ENCODE measurements at places on chromosomes 2 and 18.

GRCh38 chr2:47272031-47272864, 117.1 kb upstream of the STPG4 start:
- DNase-seq: peak; percentile 51

DNA sequence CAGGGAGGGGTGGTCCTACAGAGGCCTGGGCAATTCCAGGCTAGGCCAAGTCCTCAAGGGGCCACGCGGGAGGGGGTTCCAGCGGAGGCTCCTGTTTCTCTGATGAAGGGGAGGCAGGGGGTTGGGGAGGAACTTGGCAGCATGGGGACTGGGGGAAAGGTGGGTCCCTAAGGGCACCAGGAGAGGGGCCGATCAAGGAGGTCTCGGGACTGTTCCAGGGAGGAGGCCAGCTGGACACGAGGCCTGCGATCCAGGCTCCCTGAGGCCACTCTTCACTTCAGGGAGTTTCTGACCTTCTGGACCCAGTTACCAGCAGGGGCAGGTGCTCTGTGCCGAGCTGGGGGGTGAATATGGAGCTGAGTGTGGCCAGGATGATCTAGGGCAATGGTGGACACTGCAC, 71.5 kb downstream of the ASB1 start:
- no peak for DNase-seq

DNA sequence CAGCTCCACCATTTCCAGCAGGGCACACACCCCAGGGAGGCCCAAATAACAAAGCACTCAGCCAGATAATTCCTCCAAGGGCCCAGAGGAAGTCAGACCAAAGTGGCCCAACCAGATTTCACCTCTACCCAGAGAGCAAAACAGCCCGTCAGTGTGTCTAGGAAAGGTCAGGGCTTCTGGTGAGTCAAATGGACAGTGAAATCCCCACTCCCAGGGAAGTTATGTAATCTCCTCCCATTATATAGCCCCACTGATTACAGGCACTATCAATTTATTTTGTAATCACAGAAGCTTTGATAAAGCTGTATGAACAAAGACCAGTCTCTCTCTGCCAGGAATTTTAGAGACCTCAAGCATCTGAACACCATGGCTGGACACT, 4.0 kb downstream of the B4GALT6 start:
- DNase-seq: no peak

DNA sequence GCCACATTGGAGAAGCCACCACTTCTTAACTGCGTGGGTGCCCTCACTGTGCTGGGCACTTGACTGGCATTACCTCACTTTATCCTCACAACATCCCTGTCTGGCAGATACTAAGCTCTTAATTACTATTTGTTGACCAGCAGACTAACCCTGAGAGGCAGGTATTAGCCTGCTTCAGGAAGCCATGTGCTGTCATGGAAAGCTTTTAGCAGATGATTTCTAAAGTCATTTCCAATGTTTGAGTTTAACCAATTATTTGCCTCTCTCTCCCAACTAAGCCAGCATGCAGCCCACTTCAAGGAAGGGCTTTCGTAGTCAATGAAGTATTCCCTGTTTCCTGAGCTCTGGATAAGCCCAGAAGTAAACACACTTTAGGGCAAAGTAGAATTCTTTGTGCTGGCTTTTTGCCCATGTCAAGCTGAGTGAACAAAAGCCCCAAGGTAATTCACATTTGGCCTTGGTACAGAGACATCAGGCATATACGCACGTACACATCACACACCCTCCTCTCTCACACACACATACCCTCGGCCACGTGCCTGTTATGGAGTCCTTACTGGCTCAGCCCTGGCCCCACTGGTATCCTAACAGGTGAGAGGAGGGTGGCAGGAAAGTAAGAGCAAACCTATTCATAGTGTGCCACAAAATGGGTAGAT, 108.6 kb downstream of the C1D start:
- no peak for DNase-seq

DNA sequence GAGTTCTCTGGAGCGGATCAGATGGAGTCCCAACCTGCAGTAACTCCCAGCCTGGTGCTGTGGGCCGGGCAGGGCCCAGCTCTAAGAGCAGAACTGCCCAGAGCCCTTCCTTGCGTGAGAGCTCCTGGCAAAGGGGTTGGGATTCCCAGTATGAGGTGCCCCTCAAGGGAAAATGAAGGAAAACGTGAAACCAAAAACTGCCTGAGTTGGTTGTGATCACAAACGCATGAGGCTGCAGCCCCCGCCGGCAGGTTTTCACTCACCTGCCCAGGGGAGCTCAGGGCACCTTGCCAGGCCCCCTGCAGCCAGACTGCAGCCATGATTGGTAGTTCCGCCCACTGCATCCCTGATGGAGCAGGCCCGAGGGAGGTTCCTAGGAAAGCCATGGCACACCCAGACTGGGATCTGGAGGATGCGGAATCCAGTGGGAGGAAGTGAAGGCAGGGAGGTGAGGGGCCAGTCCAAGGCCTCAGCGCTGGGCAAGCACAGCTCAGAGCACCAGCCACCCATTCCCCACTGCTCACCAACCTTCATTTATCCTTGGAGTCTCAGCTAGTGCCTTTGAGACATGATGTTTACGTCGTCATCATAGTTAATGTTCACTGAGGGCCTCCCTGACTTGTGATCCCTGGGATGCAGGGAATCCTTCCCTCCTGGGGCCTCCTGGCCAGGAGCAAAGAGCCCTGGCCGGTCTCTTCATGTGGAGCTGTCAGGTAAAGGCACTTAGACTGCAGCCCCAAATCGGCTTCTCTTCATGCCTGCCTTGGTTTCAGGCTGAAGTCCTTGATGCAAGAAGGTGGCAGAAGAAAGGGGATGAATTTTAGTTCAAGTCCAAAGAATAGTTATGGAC, 103.2 kb downstream of the INHBB start:
- DNase-seq: no peak

DNA sequence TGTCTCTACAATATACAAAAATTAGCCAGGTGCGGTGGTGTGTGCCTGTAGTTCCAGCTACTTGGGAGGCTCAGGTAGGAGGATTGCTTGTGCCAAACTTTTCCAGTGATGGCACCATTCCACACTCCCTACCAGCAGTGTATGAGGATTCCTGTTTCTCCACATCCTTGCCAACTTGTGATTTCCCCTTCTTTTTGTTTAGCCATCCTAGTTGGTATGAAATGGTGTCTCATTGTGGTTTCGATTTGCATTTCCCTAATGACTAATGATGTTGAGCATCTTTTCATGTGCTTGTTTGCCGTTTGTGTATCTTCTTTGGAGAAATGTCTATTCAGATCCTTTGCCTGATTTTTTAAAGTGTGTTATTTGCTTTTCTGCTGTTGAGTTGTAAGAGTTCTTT, 41.0 kb downstream of the EPB41L5 start:
- DNase-seq: peak; percentile 30

DNA sequence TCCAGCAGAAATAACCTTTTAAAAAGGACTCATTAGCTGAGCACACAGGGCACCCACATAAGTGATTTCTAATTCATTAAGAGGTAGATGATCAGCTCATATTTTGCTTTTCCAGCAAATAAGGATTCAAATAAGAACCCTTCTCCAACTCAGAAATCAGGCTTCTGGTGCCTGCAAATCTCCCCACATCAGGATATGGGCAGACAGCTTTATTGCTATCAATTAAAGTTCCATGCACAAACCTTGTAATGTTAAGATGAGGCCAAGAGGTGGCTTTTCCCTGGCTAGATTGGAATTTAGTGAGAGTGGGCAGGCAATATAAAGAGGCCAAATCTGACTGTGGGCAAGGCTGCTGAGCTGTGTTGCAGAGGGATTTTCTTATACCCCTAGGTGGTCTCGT, 193.6 kb downstream of the SH3RF3 start:
- DNase-seq: no peak

GRCh38 chr2:74821177-74822126, 12.5 kb upstream of the HK2 start:
- no peak for DNase-seq

DNA sequence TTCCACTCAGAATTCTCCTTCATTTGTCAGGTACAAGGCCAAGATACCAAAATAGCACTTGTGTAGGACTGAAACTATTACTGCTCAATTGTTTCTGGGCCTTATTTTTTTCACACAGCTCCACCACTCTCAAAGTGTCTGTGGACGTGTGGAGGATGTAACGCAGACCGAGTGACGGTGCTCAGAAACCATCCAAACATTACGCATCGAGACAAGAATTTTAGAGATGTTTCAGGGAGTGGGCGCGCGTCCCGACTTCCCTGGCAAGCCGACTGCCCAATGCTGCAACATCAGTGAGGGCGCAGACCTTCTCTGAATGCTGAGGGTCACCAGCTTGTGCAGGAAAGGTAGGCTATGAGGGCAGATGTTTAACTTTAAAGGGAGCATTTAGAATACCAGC, 108.4 kb downstream of the GATA6 start:
- DNase-seq: no peak

GRCh38 chr2:4515871-4516761, 812.7 kb downstream of the DCDC2C start:
- DNase-seq: no peak

- DNase-seq: no peak
Measured at GRCh38 chr2:88735133-88735532, 43.7 kb downstream of the RPIA start.

DNA sequence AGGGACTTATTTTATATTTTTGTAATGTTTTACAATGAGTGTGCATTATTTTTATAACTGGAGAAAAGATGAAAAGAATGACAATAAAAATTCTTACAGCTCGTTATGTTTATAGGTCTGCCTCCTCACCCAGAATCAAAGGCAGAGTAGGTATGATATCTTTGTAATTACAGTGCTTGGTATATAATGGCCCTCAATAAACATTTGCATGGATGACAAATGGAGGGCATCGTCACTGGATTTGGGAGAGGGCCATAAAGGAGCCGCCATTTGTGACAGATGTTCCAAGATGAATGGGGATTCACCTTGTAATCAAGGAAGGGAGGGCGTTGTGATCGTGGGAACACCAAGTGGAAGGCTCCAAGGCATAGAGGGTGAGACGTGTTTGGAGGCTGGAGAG, 22.6 kb upstream of the GIGYF2 start:
- DNase-seq: no peak

- DNase-seq: no peak
Measured at GRCh38 chr2:43230351-43230885, 4.0 kb upstream of the ZFP36L2 start.

DNA sequence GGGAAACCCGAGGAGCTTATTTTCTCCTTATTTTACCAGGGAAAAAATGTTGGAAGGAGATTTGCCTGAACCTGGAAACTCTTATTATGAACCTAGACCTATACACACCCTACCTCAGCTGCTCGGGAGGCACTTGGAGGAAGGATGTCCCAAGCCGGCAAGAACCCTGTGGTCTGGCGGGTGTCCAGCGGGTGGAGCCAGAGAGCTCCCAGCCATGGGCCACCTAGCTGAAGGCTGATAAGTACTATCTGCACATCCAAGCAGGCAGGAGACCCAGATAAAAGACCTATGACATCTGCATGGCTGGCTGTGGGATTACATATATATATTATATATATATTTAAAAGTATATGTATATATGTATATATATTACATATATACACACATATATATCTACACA, 1.1 kb upstream of the SLC14A1 start:
- peak; percentile 73 for DNase-seq

DNA sequence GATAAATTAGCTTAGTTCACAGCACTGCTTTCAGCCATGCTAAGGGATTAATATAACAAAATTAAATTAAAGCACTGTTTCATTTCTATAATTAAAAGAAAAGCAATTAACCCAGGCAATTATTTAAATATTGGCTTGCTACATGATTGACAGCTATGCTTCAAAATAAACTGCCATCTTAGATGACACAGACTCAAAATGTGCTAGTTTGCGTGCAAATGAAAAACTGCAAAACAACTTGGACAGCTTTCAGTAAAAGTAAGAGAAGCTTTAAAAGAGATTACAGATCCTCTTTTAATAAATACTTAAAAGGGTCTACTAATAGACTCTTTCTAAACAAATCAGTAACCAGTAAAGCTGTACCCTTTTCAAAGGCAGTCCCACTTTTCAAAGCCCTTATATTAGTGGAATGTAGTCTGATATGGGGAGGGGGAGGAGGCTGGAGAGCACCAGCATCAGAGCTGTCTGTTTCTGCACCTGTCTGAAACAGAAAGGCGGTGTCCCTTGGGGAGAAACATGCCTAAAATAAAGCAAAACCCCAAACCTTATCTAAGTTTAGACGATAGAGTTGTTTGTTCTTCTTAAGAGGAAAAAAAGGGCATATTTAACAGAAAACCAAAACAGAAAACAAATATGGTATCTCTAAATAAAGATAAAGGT, 20.8 kb downstream of the EIF2AK3 start:
- no peak for DNase-seq

- DNase-seq: no peak
Measured at GRCh38 chr2:11103984-11104793, 51.1 kb upstream of the SLC66A3 start.
